Left kidney (tissue), 8 donors: ENCODE measurements at places on chromosomes 4 and X. TPM values are rescaled to one million over a fixed set of nuclear protein-coding genes. Genes with fewer than 3 reads are reported as not detected.

GRCh38 chr4:41207291-41207831 is 7.0 kb downstream of the APBB2 start:
- DNase-seq = no peak

PDGFRA gene
- 159 TPM for polyA plus RNA-seq

VCX3B gene
- polyA plus RNA-seq = 0.23 TPM

DNA sequence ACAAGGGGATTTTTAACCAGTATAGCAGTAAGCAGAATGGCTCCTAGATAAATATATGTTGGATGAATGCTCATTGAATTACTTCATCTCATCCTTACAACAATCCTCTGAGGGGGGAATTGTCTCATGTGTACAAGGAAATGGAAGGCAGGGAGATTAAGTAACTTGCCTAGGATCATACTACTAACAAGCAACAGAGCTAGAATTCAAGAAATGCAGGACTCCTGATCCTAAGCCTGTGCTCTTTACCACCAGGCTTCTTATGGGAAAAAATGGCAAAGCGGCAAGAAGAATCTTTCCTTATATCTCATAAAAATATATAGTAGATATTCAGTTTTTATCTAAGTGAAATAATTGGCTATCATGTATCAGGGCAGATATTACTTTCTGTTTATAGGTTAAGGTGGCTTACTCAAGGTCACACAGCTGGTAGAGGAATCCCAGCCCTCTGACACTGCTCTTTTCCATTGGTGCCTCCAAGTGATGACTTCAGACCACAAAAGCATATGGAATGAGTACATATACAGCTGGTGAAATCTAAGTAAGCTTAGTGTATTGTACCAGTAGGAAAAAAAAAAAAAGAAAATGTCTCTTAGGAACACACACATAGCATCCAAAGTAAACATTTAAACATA is 2.1 kb downstream of the ABHD18 start:
- DNase-seq = no peak

DNA sequence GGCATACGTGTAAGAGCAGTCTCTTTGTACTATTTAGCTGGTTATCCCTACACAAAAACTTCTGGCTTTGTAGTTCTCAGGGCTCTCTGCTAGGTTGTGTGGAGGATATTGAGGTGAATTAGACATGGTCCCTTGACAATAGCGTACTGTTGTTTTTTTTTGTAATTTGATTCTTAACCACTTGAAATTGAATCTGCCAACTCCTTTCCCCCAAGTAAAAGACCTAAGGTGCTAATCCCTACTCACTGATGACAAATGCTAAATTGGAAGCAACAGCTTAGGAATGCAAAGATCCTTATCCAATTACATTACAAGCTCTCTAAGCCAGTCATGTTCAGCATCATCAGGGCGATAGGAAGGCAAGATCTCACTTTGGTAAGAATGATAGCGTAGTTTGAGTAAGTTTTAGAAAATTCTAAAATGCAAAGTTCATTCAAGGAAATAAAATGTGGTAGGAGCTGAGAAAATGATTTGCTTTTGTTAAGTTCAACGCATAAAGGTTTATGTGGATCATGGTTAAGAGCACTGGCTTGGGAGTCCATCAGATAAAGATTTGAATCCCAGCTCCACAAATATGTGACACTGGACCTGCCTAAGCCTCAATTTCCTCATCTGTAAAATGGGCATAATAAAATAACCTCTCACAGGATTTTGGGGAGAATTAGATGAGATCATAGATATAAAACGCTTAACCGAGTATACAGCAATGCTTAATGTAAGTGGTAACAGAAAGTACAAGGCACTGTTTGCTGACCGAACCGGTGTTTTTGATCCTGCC is 39.3 kb downstream of the DOCK11 start:
- peak; percentile 14 for DNase-seq
